ENCODE measurements at places on chromosomes 7 and 10.

- DNase-seq: no peak
These were observed 24.5 kb upstream of the KLF14 start for GRCh38 chr7:130758429-130759056.

GRCh38 chr10:95920798-95921426 lies 13.1 kb downstream of the CC2D2B start:
- DNase-seq: no peak

- DNase-seq: no peak
These were observed 32.1 kb downstream of the VWC2 start for GRCh38 chr7:49805371-49806007.

DNA sequence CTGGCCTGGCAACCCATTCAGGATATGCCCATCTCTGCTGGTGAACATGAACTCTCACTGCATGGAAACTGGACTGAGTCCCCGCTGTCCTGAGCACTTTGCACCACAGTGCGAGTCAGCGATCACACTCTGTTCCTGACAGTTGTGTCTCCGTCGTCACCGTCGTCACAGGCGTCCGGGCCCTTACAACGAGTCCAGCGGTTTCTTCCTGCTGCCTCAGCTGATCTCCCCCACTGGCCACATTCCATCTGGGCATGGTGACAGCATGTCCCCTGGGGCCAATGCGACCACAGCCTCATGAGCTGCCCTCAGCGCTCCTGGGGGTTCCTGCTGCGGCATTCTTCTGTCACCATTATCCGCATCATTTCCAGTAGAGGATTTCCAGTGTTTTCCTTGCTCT lies 76.8 kb upstream of the KLF6 start:
- DNase-seq: no peak

- DNase-seq: no peak
These were observed 55.1 kb upstream of the TRIL start for GRCh38 chr7:29013082-29013695.
